ENCODE measurements at places on chromosomes 3 and 15.

DNA sequence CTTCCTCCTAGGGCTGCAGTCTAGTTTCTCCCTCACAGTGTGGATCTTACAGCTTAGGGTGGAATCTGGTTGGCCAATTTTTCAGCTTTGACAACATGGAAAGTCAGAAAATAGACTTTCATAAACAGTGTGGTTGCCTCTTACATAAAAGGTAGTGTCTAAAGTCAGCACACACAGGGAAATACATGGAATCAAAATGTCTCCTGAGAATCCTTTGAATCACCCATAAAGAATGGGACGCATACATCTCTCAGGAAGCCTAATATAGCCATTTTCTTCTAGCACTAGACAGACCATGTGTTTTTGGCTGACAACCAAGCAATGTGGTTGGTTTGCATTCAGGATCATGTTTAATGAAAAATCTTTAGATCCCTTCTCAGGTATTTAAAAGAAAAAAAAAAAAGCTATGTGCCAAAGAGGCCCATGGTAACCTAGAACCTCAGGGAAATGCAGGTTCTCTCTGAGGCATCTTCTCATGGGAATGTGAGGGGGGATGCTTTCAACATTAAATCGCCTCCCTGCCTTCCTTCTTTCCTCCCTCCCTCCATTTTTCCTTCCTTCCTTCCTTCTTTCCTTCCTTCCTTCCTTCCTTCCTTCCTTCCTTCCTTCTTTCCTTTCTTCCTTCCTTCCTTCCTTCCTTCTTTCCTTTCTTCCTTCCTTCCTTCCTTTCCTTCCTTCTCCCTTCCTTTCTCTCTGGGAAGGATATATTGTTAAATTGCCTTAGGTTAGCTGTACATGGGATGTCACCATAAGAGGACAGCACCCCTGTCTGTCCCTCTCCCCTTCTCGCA, 34.3 kb upstream of the ZBTB38 start:
- DNase-seq, result no peak

DNA sequence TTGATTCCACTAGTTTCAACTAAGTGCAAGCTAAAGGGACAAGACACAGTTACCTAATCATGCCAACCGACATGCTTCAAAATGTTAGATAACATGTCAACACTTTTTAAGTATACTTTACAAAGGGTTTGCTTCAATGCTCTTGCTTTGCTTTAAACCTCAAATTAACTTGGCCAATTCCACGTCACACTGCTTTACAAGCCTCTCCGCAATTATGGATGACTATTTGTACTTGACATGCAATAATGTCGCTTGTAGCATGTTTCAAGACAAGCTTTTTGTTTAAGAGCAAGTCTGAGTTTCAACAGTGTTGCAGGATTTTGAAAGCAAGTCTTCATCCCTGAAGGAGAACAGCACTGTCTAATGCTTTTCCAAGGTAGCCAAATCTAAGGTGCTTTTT, 86.9 kb downstream of the CNTN3 start:
- no peak for DNase-seq

DNA sequence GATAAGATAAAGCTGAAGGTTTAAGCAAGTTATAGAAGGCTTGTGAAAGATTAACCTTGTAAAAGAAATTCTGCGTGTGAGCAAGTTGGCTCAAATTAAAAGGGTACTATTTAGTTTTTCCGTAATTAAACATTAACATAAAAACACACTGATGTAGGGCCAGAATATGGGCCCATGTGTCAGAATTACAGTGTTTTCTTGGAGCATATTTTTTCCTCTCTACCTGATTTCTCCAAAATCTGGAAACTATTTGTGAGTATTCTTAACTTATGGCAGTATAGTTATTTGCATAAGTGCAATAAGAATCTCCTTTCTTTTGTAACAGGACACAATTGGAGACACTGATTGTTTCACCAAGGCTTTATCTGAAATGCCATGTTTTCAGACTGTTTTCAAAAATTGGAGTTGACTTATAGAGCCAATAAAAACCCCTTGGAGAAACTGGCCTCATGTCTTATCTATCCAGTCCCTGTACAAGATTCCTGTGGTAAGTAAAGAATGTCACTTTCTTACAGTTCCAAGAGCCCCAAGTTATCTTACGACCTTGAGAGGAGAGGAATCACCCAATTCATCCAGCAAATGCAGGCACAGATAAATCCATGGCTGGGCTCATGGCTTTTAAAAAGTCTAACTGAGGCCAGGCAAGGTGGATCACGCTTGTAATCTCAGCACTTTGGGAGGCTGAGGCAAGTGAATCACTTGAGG, 47.8 kb upstream of the P2RY1 start:
- no peak for DNase-seq

DNA sequence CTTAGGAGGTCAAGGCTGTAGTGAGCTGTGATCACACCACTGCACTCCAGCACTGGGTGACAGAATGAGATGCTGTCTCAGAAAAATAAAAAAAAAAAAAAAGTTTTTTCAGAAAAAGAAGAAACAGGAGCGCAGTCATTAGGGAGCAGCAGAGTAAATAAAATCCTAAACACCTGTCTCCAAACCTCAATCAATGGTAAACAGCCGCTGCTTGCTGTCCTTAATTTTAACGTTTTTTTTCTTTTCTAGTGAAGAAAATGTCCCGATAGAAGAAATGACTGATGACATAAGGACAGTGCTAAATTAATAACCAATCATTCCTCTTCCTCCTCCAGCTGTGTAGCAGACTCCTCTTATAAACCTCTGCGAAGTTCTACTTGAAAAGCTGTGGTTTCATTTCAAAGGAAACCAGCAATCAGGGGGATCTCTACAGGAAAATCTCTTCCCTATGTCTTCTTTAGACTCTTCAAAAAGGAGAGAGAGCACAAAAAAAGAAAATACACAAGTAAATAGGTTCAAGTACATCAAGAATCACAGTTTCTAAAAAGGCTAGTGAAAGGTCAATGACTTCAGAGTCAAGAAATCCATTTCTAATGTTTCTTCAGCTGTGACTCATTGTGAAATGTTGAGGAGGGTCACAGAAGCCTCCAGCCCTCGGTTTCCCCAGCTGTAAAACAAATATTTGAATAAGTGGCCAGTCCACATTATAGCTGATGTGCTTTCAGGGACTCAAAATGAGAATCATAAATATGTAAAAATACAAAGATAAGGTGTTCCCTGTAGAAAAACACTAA, 127.6 kb downstream of the TMCO5A start:
- DNase-seq, result no peak

DNA sequence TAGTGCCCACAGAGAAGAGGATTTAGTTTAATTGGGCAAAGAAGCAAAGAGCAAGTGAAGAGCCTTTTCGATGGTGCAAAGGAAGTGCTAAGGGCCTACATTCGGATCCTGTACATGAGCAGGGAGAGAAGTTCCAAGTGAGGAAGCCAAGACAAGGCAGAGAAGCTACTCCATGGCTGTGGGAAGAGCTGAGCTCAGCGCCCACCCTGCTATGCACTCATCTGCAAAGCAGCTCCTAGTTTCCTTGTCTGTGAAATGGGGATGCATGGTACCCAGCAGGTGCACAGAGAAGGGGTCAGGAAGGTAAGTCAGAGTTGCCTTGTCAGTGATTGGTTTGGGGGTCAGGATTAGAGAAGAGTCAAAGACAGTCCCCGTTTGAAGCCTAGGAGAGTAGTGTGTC, 126.5 kb downstream of the PDE8A start:
- no peak for DNase-seq

- DNase-seq, result no peak
These were observed 80.7 kb downstream of the ABI3BP start for GRCh38 chr3:100912571-100912970.

DNA sequence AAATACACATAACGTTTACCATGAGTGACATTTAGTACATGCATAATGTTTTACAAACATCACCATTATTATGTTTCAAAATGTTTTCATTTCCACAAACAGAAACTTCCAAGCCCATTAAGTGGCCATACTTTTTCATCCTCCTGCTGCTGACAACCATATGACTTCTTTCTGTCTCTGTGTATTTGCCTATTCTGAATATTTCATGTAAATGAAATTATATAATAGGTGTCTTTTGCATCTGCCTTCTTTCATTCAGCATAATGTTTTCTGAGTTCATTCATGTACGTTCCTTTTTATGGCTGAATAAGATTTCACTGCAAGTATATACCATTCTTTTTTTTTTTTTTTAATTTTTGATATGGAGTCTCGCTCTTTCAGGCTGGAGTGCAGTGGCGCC, 209.0 kb downstream of the DOCK3 start:
- no peak for DNase-seq
